ENCODE measurements at places on chromosomes 12 and 14. TPM values are rescaled to one million over a fixed set of nuclear protein-coding genes. Genes with fewer than 3 reads are reported as not detected.

SMCO2 gene
- 0.34 TPM for total RNA-seq

ADAMTS20 gene
- not detected for total RNA-seq

ANHX gene
- not detected for total RNA-seq

TMTC1 gene
- 15.5 TPM for total RNA-seq

DNAI7 gene
- 0.11 TPM for total RNA-seq

KRT72 gene
- not detected for total RNA-seq

MARS1 gene
- total RNA-seq: 70.7 TPM

KCNC2 gene
- total RNA-seq: not detected

CDH24 gene
- total RNA-seq: 0.69 TPM

VRTN gene
- total RNA-seq: not detected

RPL10L gene
- not detected for total RNA-seq

TAS2R9 gene
- 0.11 TPM for total RNA-seq

NUP107 gene
- total RNA-seq: 26.0 TPM

MYO1H gene
- total RNA-seq: not detected

AMHR2 gene
- not detected for total RNA-seq

CARMIL3 gene
- not detected for total RNA-seq

C1S gene
- 0.09 TPM for total RNA-seq

KRT1 gene
- total RNA-seq: not detected

ABHD12B gene
- total RNA-seq: not detected

CDKL1 gene
- 136 TPM for total RNA-seq

DNAJC22 gene
- 0.22 TPM for total RNA-seq

IKZF4 gene
- total RNA-seq: 0.22 TPM

BDKRB2 gene
- under 0.01 TPM for total RNA-seq

RTL1 gene
- not detected for total RNA-seq

ACVRL1 gene
- 263 TPM for total RNA-seq

MYH6 gene
- total RNA-seq: not detected

GALNT6 gene
- total RNA-seq: 12.3 TPM

CPM gene
- 0.33 TPM for total RNA-seq
